ENCODE measurements at places on chromosomes 16 and 17.
A peak's percentile ranks its signal among the peaks of the same experiment; 100 is the strongest.

DNA sequence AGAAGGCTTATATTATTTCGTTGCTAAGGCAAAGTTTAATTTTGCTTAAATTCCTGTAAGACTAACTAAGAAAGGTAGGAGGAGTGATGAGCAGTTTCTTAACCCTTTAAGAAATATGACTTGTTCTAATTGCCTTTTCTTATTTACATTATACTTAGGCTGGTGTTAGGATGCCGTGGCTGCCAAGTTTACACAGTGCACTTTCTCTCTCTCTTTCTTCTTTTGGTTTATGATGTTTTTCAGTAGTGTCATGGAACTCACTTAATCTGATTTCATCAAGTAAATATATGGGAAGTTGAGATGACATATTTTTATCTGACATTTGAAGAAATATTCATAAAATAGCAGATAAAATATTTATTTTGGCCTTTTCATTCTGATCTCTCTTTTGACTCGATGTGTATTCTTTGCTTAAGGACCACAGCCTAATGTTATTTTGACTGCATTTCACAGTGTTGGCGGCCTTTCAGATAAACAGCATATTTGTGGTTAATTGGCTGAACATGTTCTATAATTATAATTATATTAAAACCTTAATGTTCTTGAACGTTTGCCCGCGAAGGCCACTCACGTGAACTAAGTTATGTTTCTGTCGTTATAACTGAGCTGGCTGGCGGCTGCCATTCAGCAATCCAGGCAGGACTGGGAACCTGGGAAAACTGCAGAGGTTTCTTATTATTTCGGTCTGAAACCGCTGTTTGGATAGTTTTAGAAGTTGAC is 191.6 kb downstream of the WWOX start:
- DNase-seq, result no peak

- DNase-seq, result no peak
Measured at GRCh38 chr16:9034056-9034455, 57.4 kb upstream of the HAPSTR1 start.

GRCh38 chr16:70574595-70575271 is 51.1 kb downstream of the SF3B3 start:
- no peak for DNase-seq

DNA sequence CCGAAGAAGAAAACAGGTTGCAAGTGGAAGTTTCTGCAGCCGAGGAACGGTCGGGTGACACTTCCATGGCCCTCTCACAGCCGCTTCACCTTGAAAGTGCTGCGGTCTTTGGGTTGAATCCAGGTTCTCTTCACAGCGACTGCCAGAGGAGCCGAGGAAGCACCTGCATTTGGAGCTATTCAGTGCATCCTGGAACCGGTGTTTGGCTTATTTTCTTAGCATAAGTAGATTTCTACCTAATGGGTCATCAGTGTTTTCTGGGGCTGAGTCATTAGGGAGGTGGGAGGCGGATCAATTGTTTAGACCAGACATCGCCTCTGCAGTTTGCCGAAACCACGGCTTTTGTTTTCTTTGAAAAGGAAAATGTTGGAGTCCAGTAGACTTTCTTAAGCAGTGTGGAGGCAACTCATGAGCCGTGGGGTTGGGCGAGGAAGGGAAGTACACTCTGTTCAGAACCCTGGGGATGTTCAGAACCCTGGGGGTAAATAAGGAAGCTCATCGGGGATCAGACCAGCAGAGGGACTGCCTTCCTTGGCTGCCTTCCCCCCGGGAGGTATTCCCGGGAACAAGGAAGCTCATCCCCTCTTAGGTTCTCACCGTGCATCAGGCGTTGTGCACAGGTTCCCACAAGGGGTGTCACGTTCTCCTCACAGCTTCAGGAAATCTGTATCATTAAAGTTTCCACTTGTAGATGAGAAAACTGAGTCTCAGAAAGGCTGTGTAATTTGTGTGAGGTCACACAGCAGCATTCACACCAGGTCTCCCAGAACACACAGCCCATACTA is 361.5 kb downstream of the SNX29 start:
- no peak for DNase-seq

GRCh38 chr17:64653325-64653984 is 8.7 kb downstream of the SMURF2 start:
- DNase-seq, result no peak

GRCh38 chr16:70457446-70458166 is 3.2 kb downstream of the FCSK start:
- no peak for DNase-seq

- no peak for DNase-seq
Measured at GRCh38 chr17:32564325-32564724, 77.5 kb downstream of the CDK5R1 start.

GRCh38 chr16:58026139-58026704 is 668 bp downstream of the MMP15 start:
- peak; percentile 48 for DNase-seq

- no peak for DNase-seq
Measured at GRCh38 chr16:48001324-48001895, 154.4 kb downstream of the ABCC12 start.

DNA sequence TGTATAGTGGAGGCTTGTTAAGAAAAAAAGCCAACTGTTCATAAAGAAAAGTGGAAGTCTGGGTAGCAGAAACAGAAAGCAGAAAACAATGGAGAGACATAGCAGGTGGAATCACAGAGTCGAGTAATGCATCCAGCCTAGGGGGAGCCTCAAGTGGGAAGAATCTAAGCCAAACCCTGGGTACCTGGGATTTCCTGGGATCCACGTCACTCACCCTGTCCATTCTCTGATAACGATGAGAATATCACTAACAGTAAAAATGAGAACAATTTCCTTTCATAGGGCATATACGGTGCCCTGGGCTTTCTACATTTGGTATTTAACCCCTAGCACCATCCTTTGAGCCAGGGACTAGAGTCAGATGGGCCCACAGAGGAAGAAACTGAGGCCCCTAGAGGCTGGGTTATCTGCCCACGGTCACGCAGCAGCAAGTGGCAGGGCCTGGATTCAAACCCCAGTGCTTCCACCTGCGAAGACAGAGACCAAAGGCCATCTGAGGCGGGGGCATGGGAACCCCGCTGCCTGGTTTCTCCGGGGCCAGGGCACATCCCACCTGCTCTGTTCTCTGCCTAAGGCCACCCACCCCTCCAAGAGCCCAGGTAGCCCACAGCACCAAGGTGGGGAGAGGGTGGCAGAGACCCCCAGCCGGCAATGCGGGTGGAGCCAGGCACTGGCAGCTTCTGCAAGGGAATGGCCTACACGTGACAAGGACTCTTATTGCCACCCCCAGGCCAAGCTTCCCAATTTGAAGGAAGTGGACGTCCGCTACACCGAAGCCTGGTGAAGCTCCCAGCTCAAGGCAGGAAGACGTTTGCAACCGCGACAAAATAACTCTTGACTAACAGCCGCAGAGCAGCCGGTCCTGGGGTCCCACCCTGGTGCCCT is 69.8 kb upstream of the PLCG2 start:
- DNase-seq, result no peak

DNA sequence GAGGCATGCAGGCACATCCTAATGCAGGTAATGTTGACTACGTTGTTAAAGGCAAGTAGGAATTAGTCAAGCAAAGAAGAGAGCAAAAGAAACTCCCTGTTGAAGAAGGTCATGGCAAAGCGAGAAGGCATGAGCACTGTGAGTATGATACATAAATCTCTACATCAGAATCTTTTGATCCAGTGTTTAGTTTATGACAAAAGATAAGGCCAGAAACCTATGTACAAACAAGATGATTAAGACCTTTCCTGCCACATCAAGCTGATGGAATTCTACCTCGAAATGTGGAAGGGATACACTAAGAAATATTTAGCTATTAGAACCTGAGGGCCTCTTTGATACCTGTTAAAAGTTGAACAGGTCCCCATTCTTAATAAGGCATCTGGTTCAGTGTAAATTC is 20.2 kb downstream of the SYCE1L start:
- no peak for DNase-seq

- DNase-seq, result peak; percentile 77
Measured at GRCh38 chr17:7237761-7238419, 1.4 kb downstream of the PHF23 start.

DNA sequence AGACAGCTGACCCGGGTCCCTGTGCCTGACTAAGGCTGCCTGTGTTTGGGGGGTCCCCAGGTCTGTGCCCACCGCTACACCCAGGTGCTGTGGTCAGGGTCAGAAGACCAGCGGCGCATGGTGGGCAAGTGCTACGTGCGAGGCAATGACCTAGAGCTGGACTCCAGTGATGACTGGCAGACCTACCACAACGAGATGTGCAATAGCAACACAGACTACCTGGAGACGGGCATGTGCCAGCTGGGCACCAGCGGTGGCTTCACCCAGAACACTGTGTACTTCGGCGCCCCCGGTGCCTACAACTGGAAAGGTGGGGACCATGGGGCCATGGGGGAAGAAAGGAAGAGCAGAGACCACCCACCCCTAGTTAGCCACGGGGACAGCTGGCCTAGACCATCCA is 12.1 kb downstream of the ITGA3 start:
- no peak for DNase-seq

DNA sequence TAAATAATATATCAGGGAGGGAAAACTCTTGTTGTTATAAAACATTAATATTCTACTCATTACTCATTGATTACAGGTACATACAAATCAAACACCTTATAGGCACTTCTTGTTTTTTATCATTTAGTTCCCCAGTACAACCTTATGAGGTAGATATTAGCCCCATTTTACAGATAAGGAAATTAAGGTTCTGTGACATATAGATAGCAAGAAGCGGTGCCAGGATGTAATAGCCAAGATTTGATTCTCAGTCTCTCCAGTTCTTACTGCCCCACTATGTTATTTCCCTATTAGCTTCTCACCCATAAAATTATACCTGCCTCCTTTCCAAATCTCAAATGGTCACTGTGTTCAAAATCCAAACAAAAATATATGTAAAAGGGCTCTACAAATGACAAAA is 36.9 kb downstream of the CMTM3 start:
- no peak for DNase-seq

GRCh38 chr16:88993166-88993761 is 16.3 kb upstream of the CBFA2T3 start:
- no peak for DNase-seq

- DNase-seq, result no peak
Measured at GRCh38 chr17:63659850-63660249, 37.6 kb downstream of the MAP3K3 start.

- DNase-seq, result no peak
Measured at GRCh38 chr16:15498427-15499175, 64.2 kb downstream of the BMERB1 start.

- no peak for DNase-seq
Measured at GRCh38 chr17:66496306-66496705, 193.9 kb downstream of the PRKCA start.

GRCh38 chr17:73592501-73592961 is 51.7 kb downstream of the SDK2 start:
- DNase-seq, result no peak

GRCh38 chr17:145671-146541 is 8.5 kb downstream of the SCGB1C2 start:
- no peak for DNase-seq

GRCh38 chr16:35305476-35305875 is 1846.1 kb downstream of the TP53TG3F start:
- DNase-seq, result peak; percentile 17

- peak; percentile 98 for DNase-seq
Measured at GRCh38 chr16:88770461-88771293, 14.3 kb downstream of the PIEZO1 start.

GRCh38 chr17:57638284-57638683 is 106.8 kb downstream of the CCDC182 start:
- DNase-seq, result no peak

- DNase-seq, result peak; percentile 21
Measured at GRCh38 chr17:1793447-1793806, 31.6 kb downstream of the SERPINF1 start.

DNA sequence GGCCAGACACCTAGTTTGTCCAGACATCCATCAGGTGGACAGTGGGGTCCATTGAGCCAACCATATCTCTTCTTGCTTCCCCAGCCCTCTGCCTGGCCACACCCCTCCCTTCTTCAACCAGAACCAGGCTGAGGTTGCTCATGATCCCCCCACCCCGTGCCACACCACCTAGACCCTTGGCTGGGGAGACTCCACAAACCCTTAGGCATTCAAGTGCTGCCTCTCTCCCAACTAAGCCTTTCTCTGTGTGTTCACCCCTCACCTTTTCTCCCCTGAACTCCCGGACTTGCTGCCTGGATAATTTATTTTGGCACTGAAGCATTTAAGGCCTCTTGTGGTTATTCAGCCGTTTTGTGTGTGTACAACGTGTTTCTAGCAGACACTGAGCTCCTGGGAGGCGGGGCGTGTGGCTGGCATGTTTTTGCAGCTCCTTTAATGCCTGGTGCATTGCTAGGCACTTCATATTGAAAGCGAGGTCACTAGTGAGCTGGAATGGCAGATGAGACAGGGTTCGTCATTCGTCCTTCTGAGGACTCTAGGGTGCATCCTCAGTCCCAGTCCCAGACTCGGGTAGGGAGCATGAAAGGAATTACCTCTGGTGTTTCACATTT is 28.7 kb downstream of the CACNA1G start:
- DNase-seq, result no peak

- DNase-seq, result no peak
Measured at GRCh38 chr16:63981639-63982038, 1140.2 kb downstream of the CDH11 start.

DNA sequence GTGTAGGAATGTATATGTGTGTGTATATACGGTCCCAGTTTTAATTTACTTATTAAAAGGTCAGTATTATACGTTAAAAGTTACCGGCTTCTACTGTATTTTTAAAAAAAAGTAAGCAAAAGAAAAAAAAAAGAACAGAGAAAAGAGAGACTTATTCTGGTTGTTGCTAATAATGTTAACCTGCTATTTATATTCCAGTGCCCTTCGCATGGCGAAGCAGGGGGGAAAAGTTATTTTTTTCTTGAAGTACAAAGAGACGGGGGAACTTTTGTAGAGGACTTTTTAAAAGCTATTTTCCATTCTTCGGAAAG is 1.6 kb downstream of the NOG start:
- peak; percentile 18 for DNase-seq

DNA sequence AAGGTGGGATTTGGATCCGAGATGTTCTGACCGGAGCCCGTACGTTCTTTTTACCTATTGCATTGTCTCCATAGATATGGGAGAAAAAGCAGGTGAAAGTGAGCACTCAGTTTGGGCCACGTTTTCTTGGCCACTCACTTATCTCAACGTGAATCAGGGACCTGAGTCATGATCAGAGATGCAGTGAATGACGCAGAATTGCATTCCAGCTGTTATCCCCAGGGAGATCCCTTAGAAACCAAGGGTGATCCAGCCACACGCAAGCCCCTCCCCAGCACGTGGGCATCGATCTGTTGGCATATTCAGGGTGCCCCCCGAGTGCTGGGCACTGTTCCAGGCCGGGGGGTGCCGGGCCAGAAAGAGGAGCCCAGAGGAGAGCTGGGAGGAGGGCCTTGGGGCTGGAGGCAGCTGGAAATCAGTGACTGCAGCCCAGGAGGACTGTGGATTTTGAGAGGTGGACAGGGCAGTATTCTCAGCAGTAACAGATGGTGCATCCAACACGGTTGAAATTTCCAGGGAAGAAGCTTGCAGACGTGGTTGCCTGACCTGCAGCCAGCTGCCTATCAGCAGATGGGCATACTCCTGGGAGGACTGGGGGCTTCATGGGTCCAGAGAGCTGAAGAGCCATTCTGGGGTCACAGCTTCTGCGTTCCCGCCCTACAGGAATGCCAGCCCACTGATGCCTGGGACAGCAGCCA is 87.2 kb upstream of the CACNG5 start:
- no peak for DNase-seq
